Activated B cell treated with CpG ODN at 0.5 μM for 24 hours (primary cell): ENCODE measurements at places on chromosomes 11 and 22. TPM values are rescaled to one million over a fixed set of nuclear protein-coding genes. Genes with fewer than 3 reads are reported as not detected.

Gene CHRDL2
- not detected in 2 replicates for total RNA-seq

Gene C1QTNF5
- total RNA-seq, result not detected in 2 replicates

Gene SMTNL1
- total RNA-seq, result not detected in 2 replicates

Gene KRTAP5-3
- not detected in 2 replicates for total RNA-seq

Gene TSSK2
- total RNA-seq, result 0.13 TPM in 1 of 2 replicates, not detected in the other

Gene ANKK1
- 0.20 and 0.60 TPM in 2 replicates for total RNA-seq

Gene MEI1
- total RNA-seq, result 28.9 and 31.3 TPM in 2 replicates

Gene SMC1B
- 0.13 TPM in 1 of 2 replicates, not detected in the other for total RNA-seq

Gene MIAT
- 6.6 and 7.3 TPM in 2 replicates for total RNA-seq

Gene ARAP1
- total RNA-seq, result 113 and 139 TPM in 2 replicates

Gene USP28
- 39.6 and 49.6 TPM in 2 replicates for total RNA-seq

Gene OR9G1
- not detected in 2 replicates for total RNA-seq

Gene USH1C
- not detected in 2 replicates for total RNA-seq

Gene OR8G5
- not detected in 2 replicates for total RNA-seq

Gene GSTT2
- not detected in 2 replicates for total RNA-seq

Gene SAAL1
- total RNA-seq, result 34.4 and 39.7 TPM in 2 replicates

Gene CADM1
- 0.86 and 0.91 TPM in 2 replicates for total RNA-seq

Gene MMP13
- total RNA-seq, result not detected in 2 replicates
